ENCODE measurements at places on chromosomes 5 and 9.

DNA sequence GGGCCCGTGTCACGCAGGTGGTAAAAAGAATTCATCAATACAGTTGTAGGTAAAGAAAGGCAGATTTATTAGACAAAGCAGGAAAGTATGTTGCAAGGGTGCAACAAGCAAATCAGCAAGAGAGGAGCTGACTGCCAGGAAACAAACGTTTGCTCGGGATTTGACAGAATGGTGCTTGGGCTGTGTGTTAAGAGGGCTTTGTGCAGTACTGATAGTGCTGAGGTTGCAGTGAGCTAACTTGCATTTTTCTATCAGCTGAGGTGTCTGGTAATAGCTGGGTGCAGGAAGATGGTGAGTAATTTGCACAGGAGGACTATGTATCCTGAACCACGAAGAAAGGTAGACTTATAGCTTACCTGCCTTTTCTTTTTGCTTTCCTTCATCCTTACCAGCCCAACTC, 3.9 kb upstream of the RARS1 start:
- DNase-seq = no peak

GRCh38 chr9:35652829-35653209, 2.1 kb upstream of the SIT1 start:
- no peak for DNase-seq

DNA sequence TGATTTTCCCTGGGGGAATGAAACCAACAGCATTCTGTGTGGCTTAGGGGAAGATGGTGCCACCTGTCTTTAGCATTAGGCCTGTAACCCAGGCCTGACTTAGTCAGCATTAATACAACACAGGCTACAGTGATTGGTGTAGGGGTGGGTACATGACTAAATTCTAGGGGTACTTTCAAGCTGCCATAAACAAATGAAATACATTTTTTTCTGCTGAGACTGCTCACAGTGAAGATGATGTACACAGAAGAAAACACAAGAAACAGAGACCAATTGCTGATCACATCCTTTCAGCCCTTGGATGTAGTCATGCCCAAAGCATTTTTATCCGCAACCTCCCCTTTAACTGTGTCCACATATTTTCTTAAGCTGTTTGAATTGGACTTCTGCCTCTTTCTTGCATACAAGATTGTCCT, 527.2 kb downstream of the KCTD16 start:
- DNase-seq = peak; percentile 96

DNA sequence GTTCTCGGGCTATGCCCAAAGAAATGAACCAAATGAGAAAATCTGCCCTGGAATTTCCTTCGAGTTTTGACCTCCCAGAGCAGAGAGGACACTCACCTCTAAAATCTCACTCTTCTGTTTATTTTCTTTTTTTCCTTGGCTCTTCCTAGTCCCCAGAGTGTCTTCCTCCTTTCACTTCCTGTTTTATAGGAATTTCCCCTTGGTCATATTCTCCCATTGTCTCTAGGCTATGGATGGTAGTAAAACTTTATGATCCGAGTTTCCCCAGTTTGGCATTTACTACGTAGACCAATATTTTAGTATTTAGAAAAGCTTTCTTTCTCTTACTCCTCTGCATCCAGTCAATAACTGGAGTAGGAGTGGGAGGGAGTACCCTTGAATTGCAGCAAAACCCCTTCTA, 354.5 kb upstream of the ZNF608 start:
- DNase-seq = no peak

DNA sequence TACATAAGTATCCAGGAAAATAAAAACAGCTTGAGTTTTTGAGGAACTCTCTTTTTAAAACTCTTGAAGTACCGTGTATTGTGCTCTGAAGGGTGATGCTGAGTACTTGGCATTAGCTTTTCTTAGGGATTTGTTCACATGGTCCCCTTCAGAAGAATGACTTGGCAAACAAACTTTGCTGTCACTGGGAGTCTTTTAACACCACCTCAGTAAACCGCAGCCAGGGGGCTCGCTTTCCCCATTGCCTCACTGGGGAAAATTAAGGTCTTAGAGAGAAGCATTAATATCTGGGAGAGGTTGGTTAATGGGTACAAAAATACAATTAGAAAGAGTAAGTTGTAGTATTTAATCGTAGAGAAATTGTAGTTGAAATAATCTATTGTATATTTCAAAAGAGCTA, 105.9 kb upstream of the DAP start:
- no peak for DNase-seq

DNA sequence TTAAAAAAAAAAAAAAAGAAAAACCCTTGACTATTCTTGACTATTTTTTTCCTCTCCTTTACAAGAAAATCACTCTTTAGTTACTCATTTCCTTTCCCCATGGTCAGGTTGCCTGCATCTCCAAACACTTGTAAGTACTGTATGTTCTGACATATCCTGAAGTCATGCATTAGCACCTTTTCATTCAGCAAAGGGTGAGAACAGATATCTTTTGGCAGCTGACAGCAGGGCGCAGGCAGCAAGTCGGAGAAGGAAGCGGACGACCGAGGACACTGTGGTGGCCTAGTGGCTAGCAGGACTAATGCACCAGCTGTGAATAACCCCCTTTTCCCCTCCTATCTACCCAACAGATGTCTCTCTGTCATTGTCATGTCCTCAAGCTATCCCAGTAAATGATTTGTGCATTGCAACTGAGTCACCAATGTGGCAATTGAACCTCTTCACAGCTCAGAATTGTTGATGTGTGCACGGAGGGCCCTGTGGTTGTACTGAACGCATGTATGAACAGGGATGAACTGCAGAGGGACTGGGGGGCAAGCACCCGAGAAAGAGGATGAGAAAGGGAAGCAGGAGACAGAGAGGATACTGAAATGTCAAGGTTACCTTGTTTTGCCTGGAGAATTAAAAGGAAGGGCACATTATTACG, 996.0 kb upstream of the ARRDC3 start:
- peak; percentile 24 for DNase-seq

DNA sequence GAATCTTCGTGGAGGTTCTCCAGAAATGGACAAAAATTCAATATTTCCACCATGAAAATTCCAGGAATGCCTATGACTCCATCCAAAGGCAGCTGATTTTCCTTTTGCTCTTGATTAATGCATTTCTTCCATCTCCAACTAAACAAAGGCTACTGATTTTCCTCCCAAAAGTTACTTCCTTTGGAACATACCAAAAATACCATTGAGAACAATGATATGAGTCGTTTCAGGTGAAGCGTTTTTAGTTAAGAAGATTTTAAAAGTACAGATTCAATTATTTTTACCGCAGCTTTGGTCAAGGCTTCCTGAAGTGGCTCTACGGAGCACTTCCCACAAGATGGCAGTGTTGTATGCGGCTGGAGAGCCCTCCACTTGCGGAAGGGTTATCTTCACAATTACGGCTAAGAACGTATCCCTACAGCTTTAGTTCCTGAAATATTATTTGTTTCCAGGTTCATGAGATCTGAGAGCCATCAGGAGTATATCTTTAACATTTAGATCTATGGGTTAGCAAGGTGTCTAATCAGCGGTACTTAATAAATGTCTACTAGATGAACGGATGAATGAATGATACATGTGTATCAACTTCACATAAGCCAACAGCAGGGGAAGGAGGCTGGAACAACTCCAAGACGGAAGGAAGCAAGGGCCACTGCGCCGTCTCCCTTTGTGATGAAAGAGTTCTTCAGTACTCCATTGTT, 35.9 kb upstream of the ARSB start:
- DNase-seq = peak; percentile 89

DNA sequence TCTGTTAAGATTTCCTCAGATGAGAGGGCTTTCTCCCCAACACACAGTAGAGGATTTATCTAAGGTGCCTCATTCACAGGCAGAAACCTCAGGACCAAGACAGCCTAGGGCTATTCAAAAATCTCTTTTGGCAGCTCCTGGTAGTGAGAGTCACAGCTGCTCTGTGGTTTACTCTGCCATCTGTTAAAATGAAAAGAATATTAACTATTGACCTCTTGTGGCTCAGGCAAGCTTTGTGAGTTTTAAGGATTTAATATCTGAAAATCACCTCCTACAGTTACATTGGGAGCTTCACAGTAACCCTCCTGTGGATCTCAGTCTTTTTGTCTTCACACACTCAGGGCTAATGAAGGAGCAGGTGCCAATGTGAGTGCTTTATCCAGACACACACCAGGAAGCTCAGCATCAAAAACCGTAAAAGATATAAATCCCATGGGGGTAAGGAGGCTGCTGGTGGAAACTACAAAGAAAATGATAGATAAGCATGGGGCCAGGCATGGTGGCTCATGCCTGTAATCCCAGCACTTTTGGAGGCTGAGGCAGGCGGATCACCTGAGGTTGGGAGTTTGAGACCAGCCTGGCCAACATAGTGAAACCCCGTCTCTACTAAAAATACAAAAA, 29.7 kb downstream of the PPP1R2B start:
- no peak for DNase-seq

GRCh38 chr5:176646707-176647029, 616 bp upstream of the TSPAN17 start:
- DNase-seq = no peak

GRCh38 chr9:89179895-89180734, 1.5 kb upstream of the SHC3 start:
- peak; percentile 98 for DNase-seq

DNA sequence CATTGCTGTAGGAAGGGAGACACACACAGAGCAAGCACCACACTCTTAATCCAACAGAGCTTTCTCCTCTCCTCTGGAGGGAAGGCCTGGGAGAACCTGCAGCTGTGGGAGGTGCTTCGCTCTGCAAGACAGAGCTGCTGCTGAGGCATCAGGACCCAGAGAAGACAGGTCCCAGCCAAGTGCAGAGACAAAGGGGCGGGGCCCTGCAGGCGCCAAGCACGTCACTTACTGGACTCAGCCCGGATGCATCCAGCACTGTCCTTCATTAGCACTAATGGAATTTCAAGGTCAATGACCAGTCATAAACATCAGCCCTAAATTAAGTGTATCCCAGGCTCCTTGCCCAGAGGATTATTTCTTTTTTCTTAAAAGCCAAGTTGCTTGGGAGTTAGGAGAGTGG, 337.1 kb upstream of the PANK3 start:
- no peak for DNase-seq

DNA sequence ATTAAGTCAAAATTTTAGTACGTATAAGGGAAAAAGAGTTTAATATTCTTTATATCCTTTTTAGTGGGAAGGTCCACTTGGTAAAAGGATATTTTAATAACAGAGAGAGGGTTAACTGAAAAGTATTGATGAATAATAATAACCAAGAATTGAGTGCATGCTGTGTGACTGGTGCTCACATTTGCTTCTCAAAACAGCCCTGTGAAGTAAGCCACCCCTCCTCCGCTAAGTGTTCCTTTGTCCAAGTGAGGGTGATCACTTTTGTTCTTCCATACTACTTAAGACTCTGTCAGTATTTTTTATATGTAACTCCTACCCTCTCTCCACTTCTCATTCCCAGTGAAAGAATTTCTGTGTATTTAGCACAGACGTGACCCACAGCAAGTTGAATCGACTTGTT, 51.5 kb downstream of the SLC44A1 start:
- DNase-seq = no peak

GRCh38 chr9:73155968-73156864, 4.6 kb downstream of the ANXA1 start:
- DNase-seq = no peak

DNA sequence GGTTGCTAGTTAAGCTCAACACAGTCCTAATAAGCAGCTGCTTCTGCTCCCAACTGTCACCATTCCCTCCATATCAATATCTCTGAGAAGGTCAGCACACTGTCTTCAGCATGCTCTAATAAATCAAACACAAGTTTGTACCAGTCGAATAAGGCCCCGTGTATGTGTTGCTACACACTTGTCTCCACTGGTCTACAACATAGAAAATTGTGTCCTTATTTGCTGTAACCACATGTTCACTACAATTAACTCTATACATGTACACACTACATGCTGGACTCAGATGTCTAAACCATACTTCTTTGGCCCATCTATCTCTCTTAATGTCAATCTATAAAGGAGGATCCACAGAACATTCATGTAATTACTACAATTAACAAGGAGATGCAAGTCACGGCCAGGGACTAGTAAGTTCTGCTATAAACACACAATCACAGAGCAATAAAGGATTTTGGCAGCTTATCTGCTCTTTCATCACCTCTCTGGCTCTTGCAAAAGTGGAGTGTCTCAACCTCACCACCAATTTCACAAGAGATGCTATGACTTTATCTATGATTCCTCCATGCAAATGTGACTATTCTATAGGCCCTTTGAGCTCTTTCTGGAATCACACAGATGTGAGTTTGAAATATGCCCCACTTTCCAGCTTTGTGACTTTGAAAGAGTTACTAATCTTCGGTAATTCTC, 143.9 kb downstream of the SEMA5A start:
- DNase-seq = peak; percentile 10

- no peak for DNase-seq
Measured at GRCh38 chr9:19648672-19649071, 140.2 kb downstream of the SLC24A2 start.

GRCh38 chr9:137317718-137318511, 15.8 kb upstream of the NRARP start:
- DNase-seq = no peak

- DNase-seq = no peak
Measured at GRCh38 chr9:91157883-91158282, 203.8 kb downstream of the AUH start.

DNA sequence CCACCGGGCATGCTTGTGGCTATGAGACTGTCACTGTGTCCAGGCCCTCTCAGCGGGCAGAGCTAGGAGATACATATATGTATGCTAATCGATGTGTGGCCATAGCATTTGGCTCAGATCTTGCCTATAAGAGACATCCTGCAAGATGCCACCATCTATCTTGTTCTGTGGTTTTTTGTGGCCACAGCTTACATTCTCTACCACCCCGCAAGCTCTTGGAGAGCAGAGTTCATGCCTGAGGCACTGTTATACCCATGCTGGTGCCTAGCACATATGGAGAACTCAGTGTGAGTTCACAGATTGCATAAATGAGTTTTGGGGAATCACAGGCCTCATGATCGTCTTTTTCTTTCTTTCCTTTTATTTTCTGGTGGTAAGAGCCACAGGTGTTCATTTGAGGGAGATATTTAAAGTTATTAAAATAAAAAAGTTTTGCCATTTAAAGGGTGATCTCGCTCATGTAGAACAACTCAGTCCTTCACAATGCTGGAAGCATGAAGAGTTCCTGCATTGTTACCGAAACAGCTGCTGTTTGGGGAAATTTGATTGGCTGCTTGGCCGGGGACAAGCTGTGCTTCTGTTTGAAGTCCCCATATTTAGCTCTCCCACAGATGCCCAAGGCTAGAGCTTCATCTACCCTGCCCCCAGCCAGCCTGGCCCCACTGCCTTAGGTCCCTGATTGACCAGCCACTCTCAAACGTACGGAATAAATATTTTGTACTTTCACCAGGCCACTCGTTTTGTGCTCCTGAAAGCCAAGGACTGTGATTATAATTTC, 169.2 kb upstream of the MAP1B start:
- no peak for DNase-seq

- no peak for DNase-seq
Measured at GRCh38 chr9:31824860-31825259, 559.6 kb upstream of the ACO1 start.

GRCh38 chr9:35490910-35491465, 1.1 kb downstream of the RUSC2 start:
- peak; percentile 32 for DNase-seq

DNA sequence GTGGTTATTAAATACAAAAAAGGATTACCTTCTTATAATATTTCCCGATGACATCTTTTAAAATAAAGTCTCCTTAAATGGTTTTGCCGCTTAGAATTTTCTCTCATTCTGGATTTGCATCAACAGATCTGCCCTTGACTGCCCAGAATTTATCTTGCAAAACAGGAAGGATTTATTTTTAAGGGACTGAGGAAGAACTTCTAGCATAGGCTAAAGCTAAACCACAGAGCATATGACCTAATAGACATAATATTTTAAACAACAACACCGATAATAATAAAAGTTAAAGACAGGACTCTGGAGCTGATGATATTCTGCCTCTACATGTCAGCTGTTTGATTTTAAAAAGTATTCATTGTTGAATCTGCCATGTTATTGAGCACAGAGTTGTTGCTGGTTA, 145.3 kb upstream of the ADCY2 start:
- no peak for DNase-seq
